ENCODE measurements at places on chromosomes 11 and 22.

DNA sequence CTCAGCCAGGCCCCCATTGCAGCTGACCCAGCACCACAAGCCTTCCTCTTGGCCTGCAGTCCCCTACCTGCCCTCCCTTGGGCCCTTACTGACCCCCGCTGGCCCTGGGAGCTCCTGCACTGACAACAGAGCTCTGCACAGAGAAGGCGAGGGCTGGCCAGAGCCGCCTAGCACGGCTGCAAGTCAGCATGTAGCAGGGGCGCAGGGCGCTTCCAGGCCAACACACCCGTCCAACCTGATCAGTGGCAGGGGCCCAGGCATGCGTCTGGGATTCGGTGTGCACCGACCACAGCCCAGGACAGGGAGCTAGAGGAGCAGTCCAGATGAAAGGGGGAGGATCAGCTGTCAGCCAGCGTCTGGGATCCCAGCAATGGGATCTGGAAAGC, 7.6 kb downstream of the WNT7B start:
- DNase-seq: no peak

- DNase-seq: no peak
These were observed 26.0 kb downstream of the LRRC32 start for GRCh38 chr11:76644591-76644990.

DNA sequence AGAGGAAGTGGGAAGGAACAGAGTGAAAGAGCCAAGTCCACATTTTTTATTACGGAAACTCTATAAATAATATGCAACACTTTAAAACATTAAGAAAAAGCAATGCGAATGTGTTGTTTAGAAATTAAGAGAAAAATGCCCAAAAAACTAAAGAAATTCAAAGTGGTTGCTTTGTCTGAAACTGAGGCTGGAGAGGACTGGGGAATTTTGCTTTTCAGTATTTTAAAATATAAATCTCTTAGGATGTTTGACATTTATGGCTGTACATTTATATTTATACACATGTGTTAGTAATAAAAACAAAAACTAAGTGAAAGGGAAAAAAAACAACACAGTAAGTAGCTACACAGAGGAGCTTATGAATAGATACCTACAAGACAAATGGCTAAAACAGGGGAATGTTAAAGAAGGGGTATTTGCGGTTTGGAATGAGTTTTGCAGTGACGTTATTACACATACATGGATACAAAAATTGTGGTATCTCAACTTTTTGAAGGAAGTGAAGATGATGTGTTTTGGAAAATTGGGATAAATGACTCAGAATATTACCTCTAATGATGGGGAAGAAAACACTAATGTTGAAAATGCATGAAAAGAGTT, 97.0 kb upstream of the DRD2 start:
- DNase-seq: no peak

- DNase-seq: no peak
These were observed 112.2 kb downstream of the SBF2 start for GRCh38 chr11:10181811-10182210.

All from NCI-H1105 (cell line).